ENCODE measurements at places on chromosomes 5 and 9.

DNA sequence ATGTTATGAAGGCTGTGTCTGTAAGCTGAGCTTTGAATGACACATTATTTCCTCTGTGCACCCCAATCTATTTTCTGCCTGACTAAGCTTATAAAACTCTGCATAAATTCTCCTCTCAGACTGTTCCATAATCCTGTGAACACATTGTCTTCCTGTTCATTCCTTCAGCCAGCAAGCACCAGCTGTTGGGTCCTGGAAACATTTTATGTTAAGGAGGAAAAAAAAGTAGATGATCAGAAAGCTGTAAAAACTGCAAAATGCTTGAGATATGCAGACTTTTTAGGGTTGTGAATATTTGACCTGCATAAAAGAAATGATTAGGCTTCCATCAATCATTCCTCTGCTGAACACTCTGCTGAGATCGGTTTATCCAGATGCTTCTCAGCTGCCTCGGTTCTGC lies 1246.0 kb upstream of the DMAC1 start:
- DNase-seq: no peak

DNA sequence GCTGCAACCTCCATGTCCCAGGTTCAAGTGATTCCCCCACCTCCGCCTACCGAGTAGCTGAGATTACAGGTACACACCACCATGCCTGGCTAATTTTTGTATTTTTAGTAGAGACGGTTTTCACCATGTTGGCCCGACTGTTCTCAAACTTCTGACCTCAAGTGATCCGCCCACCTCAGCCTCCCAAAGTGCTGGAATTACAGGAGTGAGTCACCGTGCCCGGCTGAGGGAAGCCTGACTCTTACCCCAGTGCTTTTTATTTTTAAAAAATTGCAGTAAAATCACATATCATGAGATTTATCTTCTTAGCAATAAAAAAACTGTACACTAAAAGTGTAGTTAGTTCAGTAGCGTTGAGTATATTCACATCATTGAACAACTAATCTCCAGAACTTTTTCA lies 105.3 kb downstream of the SLIT3 start:
- no peak for DNase-seq

- no peak for DNase-seq
Observed at GRCh38 chr5:168317096-168317520, 25.7 kb downstream of the WWC1 start.

- DNase-seq: no peak
Observed at GRCh38 chr5:55052383-55052931, 28.4 kb downstream of the GZMK start.

GRCh38 chr9:110065532-110065931 lies 142.4 kb downstream of the C9orf152 start:
- no peak for DNase-seq

- DNase-seq: no peak
Observed at GRCh38 chr9:97694769-97695168, 2.4 kb downstream of the XPA start.

DNA sequence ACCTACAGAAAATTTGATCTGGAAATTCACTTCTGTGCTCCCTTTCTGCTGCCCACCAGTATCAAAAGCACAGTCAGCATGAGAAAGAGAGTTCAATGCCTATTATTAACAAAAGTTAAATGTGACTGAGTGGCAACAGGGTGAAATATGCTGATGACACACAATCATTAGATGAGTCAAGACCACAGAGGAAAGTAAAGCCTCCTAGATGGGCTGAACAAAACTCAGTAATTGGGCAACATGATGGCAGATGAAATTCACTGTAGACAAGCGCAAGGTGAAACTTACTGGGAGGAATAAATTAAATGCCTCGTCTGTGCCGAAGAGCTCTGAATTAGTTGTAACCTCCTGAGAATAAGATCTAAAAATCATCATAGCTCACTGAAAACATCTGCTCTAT lies 752.8 kb downstream of the IRX1 start:
- no peak for DNase-seq

- no peak for DNase-seq
Observed at GRCh38 chr9:124680714-124681390, 90.3 kb downstream of the NR6A1 start.

GRCh38 chr9:98750364-98751060 lies 41.8 kb upstream of the GABBR2 start:
- no peak for DNase-seq

DNA sequence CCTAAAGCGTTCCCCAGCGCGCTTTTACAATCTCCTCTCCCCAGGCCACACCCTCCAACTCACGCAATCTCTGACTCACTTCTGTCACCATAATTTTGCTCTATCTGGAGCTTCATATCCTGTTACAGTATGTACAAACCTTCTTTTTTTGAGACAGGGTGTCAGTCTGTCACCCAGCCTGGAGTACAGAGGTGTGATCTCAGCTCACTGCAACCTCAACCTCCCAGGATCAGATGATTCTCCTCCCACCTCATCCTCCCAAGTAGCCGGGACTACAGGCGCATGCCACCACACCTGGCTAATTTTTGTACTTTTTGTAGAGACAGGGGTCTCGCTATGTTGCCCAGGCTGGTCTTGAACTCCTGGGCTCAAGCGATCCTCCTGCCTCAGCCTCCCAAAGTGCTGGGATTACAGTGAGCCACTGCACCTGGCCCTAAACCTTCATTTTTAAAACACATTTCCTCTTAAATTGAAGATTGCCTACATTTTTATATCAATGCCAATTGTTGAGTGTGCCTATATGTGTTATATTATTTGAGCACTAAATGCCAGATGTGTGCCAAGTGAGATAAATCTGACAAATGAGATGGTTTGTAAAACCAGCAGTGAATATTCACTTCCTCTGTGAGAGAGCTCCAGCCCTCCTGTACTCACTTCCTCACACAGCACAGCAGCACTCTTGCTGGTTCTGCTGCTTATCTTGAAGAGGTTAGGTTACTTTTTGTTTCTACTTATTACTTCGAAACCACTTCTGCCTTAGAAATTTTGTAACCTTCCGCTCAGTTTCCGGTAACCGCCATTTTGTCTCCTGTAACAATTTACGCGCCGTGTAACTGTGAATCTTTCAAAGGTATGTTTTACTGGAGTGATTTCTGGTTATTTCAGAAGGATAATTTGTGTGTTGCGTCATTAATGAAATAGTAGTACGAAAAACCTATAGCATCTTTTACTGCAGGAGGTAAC lies 57.9 kb downstream of the DOCK8 start:
- DNase-seq: peak; percentile 91

- no peak for DNase-seq
Observed at GRCh38 chr5:154267516-154267915, 77.0 kb downstream of the GALNT10 start.

DNA sequence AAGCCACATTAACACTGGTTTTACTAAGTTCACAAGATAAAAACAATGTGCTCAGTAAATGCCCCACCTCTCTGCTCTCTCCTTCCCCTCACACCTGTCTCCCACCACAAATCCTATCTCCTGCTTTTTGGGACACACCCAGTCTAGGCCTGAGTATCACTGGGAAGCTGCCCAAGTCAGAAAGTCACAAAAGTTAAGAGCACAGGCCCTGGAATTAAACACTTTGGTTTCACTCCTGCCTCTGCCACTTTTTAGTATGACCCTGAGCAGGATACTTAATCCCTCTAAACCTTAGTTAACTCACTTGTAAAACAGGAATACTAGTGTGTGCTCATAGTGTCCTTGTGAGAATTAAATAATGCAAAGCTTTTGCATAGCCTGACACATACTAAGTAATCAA lies 11.3 kb downstream of the C5 start:
- DNase-seq: no peak

GRCh38 chr9:113542006-113542405 lies 78.5 kb downstream of the RGS3 start:
- DNase-seq: no peak

GRCh38 chr5:68962757-68963484 lies 130.9 kb upstream of the SLC30A5 start:
- DNase-seq: no peak

DNA sequence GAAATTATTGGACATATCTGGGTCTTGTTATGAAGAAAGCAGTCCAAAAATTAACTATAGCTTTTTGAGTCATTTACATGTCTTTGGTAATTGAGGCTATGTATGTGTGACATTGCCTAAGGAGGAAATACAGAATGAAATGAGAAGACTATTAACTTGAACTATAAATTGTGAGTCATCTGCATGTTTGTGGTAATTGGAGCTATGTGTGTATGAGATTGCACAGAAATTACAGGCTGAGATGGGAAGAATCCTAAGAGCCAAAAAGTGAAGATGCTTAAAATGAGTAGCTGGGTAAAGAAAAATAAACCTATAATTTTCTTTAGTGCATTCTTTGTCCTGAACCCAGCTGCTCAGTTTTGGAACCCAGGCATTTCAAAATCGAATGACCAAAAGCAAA lies 747.6 kb upstream of the EDIL3 start:
- DNase-seq: no peak

DNA sequence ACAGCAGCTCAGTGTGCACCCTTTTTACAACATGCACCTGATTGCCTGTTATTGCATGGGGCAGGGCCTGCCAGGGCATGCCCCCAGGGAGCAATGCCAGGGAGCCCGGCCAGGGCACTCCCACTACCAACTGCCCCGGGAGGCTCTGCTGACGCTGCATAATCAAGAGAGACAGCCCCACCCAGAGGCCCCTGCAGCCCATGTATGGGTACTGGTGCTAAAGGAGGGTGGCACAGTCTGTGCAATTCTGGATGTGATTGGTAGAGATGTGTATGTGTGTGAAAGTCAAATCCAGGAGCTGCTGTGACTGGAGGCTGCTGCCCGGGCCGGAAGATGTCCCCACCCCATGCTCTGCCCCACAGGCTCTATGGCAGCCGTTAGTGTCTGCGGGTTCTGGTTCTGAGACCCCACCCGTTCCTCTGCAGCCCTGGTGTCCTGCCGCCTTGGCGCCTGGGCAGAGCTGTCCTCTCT lies 3.9 kb upstream of the NEURL1B start:
- DNase-seq: no peak

- no peak for DNase-seq
Observed at GRCh38 chr9:75109210-75109839, 21.0 kb downstream of the OSTF1 start.

DNA sequence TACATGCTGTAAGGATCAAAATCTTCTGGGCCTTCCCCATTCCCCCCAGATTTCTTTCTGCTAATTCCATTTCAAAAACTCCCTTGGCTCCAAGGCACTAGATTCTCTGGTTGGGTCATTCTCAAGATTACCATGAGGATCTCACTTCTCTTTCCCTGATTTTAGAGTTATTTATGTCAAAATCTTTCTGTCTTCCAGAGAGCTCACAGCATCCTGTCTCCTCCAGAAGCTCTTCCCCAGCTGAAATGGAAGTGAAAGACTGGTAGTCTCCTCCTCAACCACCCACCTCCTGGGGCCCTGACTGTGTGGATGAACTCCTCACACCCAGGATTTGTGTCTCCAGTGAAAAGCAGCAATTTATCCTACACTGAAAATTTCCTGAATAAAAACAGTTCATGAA lies 11.9 kb upstream of the ZNF366 start:
- no peak for DNase-seq

DNA sequence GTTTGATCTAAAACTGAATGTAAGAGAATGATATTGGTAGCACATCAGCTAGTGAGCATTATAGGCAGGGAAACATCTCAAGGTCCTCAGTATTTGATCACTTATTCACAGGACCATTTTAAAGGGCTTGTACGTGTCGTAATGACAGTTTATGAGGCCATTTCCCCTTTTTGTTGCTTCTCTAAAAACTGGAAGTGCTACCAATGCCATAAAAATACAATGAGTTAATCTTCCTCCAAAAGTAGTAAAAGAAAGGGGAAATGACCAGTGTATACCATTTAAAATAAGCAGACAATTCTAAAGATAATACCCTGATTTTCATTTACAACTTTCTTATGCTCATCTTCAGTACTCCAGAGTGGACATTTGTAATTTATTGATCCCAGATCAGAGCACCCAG lies 285.8 kb upstream of the PCSK5 start:
- DNase-seq: peak; percentile 12

DNA sequence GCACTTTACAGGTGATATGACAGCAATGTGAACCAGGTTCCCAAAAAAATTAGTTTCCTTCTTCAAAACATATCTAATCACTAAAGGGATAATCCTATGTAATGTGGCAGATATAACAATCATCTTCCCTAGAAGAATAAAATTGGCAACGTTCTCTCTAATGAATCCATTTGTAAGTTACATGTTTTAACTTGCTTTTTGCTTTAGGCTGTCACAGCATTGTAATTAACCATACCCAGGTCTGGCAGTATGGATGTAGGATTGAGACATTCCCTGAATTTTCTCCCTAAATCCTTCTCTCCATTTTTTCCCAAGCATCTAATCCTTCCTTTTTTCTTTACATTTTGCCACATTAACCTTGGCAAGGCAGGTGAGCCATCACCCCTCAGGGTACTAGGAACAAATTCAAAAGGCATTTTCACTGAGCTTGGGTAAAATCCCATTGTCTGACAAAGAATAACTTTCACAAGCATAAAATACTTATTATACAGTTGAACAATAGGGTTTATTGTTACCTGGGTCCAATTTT lies 548.3 kb downstream of the SEMA5A start:
- DNase-seq: no peak

GRCh38 chr5:96655085-96655484 lies 7.1 kb upstream of the CAST start:
- DNase-seq: no peak

- DNase-seq: no peak
Observed at GRCh38 chr5:82985763-82986162, 91.4 kb downstream of the TMEM167A start.

- DNase-seq: no peak
Observed at GRCh38 chr5:31231177-31231838, 37.8 kb downstream of the CDH6 start.

DNA sequence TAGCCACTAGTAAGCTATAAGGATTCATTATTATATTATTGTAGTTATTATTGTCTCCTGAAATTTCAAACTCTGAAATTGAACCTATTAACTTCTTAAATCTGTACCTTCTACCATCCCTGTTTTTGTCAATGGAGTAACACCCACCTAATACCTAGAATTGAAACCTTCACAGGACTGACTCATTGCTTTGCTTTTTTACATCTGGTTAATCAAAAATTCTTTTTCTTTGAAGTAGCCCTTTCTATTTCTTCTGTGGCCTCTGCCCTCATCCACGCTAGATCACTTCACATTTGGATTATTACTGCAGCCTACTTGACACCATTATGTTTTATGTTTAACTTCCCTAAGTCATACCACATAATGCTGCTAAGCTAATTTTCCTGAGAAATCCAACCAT lies 35.6 kb downstream of the RBM27 start:
- DNase-seq: no peak

- no peak for DNase-seq
Observed at GRCh38 chr5:145111420-145111819, 723.7 kb downstream of the PRELID2 start.

DNA sequence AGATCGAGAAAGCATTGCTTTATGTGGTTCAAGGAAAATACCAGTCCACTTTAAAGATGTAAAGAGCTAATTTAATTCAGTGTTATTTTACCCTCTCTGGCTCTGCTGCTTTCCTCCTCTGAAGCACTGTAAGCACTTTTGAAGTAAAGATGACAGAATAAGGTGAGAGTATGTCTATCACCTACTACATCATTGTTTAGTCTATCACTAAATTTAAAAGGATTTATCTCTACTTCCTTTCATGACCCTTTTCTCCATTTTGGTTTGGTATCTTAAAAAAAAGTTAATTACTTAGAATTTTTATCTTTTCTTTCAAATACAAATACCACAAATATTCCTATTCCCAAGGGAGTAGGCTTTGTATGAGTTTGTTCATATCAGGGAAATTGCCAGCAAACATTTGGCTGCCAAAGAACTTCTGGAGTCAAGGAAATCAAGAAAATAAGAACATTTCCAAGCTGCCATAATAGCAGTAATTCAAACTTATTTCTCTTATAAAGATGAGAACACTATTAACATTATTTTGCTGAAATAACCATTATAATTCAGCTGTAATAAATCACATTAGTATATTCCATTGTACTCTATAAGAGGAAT lies 77.8 kb downstream of the SLC38A9 start:
- no peak for DNase-seq
